ENCODE measurements at places on chromosomes 1 and 21.
A peak's percentile ranks its signal among the peaks of the same experiment; 100 is the strongest.

DNA sequence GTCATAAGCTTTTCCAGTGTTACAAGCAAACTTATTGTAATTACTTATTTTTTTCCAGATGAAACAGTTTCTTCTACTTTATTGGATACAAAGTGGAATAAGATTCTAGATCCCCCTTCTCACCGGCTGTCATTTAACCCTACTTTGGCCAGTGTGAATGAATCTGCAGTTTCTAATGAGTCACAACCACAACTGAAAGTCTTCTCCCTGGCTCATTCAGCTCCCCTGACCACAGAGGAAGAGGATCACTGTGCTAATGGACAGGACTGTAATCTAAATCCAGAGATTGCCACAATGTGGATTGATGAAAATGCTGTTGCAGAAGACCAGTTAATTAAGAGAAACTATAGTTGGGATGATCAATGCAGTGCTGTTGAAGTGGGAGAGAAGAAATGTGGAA lies 95.5 kb downstream of the ZFYVE9 start:
- peak; percentile 86 for DNase-seq

GRCh38 chr1:21725748-21726392 lies 56.7 kb upstream of the RAP1GAP start:
- no peak for DNase-seq

GRCh38 chr1:112735752-112736151 lies 20.6 kb upstream of the PPM1J start:
- DNase-seq, result peak; percentile 98

DNA sequence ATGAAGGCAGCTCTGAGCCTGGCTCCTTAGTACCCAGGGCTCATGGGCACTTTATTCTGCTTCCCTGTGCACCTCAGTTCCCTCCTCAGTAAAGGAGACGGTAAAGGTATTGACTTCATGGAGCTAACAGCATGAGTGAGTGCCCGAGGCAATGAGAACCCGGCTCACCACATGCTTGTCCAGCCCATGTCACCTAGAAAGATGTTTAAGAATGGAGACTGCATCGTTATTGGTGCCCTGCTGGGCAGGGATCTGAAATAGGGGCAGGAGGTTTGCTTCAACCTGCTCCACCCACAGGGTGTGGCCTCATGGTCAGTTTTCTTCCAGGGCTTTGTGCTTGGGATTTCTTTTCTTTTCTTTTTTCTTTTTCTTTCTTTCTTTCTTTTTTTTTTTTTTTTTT lies 7.0 kb upstream of the KCNE1 start:
- no peak for DNase-seq

GRCh38 chr1:225855503-225856300 lies 26.5 kb downstream of the TMEM63A start:
- no peak for DNase-seq

DNA sequence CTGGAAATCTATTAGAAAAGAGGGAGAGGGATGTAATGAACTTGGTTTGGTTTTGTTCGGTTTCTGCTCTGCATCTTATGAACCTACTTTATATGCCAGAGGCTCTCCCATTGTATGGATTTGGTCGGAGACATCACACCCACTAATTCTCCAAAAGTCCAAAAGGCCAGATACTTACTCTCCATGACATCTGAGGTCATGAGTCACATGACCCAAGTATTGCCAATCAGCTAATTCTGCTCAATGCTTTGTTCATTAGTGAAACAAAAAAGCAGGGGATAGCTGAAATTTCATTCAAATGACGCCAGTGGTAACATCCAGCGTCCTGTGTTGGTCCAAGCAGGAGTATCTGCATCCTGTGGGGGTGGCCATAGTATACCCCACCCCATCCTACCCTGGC lies 173.6 kb downstream of the TRIM33 start:
- no peak for DNase-seq

DNA sequence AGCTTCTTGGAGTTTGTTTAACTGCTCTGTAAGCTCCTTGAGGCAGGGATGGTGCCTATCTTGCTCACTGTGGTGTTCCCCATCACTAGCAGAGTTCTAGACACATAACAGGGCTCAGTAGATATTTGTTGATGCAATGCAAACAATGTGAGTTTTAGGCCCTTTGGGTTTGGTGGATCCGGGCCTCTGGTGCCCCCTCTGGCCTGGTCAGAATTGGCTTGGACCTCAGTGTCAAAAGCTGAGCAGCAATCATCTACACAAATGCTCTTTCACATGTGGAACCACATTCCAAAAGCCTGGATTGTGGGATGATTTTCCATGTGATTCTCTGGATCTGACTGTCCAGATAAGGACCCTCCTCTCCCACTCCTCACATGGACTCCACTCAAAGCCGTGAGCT lies 53.4 kb upstream of the BCAR3 start:
- peak; percentile 45 for DNase-seq

GRCh38 chr1:220966881-220967611 lies 87.8 kb downstream of the HLX start:
- no peak for DNase-seq

GRCh38 chr1:5570931-5571330 lies 421.3 kb downstream of the NPHP4 start:
- DNase-seq, result no peak

- DNase-seq, result no peak
Measured at GRCh38 chr1:91765880-91766443, 120.0 kb downstream of the TGFBR3 start.

- DNase-seq, result no peak
Measured at GRCh38 chr1:73701826-73702225, 496.1 kb downstream of the LRRIQ3 start.

- no peak for DNase-seq
Measured at GRCh38 chr1:5954964-5955363, 37.3 kb downstream of the NPHP4 start.

- DNase-seq, result no peak
Measured at GRCh38 chr1:101363891-101364318, 127.1 kb downstream of the S1PR1 start.

DNA sequence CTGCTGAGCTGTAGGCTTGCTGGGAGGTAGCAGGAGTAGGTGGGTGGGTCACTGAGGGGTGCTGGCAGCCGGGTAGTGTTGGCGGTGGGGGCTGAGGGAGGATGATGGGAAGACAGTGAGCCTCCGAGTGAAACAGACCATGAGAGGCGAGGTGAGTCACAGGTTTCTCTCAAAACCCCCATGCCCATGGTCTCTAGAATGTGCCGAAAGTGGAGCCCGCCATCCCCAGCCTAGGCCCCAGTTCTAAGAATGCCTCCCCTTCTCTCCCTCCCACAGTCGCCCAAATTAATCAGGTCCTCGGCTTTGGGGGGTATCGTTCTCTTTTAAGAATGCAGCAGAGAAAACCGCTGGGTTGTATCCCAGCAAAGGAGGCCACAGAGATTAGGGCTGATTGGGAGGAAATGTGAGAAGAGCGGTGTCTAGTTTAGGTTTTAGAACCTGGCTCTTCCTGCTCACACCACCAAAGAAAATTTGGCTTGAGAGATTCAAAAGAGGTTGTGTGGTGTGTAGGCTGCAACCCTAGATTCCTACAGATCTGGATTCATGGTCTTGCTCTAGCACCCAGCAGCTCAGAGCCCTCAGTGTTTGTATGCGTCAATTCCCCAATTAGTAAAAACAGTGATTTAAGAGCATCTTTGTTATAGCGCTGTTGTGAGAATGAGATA lies 27.7 kb upstream of the IL19 start:
- DNase-seq, result no peak

Measured in HCEC 1CT (cell line).